Stimulated activated CD8-positive, alpha-beta memory T cell treated with anti-CD3 and anti-CD28 coated beads, Interleukin-15, amount 100 ng/mL, for 24 hours (primary cell): ENCODE measurements at places on chromosomes 4 and X.

DNA sequence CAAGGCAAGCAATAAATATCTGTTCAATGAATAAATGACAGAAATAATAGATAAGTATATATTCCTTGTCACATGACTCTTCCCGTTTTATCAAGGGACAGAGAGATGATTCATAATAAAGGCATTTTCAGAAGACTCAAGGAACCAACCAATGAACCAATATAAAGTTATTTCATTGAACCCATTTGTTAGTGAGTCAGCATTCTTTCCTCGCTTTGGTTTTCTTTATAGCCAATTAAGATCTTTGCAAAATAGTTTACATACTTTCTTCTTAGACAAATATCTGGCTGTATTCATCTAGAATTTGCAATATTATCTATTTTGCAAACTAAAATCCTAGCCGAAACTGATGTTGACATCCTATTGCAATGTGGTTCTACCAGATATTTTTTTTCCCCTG lies 269.4 kb downstream of the IL15 start:
- DNase-seq: no peak

DNA sequence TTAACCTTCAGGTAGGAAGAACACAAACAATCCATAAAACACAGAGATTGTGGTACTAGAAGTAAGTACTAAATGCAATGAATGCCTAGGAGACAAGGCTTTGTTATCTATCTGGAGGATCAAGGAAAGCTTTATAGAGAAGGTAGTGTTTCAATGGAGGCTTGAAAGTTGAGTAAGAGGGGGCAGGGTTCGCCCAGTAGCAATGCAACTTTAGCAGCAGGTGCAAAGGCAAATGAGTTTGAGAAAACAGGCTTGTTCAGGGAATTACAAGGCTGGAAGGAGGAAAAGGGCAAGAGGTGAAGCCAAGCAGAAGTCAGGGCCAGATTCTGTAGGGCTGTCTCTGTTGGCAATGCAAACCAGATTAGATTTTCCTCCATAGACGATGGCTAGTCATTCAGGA lies 35.5 kb upstream of the AMELX start:
- DNase-seq: no peak

GRCh38 chr4:173367285-173367684 lies 3.5 kb upstream of the SAP30 start:
- DNase-seq: no peak

DNA sequence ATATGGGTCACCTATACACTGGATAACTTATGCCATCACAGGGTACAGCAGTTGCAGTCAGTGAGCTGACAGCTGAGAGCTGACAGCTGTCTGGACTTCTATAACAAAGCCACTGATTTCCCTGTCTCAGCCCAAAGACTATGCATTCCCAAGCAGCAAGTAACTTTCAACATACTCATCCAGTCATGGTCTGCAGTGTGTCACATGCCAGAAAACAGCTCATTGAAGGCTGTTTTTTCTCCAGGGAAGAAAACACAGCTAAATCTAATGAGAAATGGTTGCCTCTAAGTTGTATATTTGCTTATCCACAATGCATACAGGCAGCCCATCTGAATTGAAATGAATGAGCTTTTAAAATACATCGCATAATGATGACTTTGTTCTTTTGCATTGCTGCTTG lies 6.3 kb downstream of the KIAA1210 start:
- no peak for DNase-seq

GRCh38 chr4:2255501-2256155 lies 6.3 kb downstream of the MXD4 start:
- no peak for DNase-seq

DNA sequence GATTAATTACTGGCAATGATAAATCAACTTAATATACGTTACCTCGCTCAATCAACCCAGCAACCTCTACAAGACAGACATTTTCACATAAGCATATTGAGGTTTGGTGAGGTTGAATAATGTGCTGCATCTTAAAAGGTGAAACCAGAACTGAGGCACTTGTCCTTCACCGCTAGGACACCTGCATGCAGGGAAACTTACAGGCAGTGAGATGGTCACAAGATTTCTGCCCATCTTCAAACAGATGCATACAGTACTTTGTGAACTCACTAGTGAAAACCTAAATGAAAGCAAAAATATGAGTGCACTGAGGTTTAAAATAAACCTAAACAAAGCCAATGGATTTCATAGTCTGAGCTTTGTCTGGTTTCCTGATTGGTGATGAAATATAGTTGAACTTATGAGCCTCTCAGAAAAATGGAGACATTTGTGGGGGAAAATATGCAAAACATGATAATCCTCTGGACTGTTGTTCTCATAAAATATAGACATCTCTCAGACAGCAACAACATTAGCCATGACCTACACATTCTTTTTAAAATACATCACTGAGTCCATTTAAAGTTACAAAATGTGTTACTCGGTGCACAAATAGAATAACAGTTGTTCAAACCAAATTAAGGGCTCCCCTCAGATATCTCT lies 20.9 kb upstream of the PRSS12 start:
- DNase-seq: no peak

- DNase-seq: no peak
These were observed 11.6 kb downstream of the RBMX2 start for GRCh38 chrX:130413415-130413814.

GRCh38 chr4:185874516-185875230 lies 62.7 kb upstream of the SORBS2 start:
- DNase-seq: no peak

DNA sequence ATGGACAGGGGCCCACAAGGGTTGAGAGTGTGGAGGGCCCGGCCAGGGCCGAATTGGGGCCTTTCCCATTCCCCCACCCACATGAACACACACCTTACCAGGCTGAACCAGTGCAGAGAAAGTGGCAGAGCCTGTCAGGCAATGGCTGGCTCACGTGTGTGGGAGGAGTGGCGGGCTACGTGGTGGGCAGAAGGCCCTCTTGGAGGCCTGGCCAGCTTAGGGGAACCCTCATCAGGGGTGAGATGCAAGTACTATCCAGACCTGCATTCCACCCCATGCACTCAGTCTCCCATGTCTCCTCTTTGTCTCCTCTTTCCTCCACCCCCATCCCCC lies 965 bp downstream of the TCEAL4 start:
- DNase-seq: no peak

- DNase-seq: no peak
These were observed at the start of gene SLC9B2 for GRCh38 chr4:103076747-103077347. SLC9B2 (minus strand) TSS chr4:103076761; CDS start chr4:103067550, 9,211 bp downstream.

DNA sequence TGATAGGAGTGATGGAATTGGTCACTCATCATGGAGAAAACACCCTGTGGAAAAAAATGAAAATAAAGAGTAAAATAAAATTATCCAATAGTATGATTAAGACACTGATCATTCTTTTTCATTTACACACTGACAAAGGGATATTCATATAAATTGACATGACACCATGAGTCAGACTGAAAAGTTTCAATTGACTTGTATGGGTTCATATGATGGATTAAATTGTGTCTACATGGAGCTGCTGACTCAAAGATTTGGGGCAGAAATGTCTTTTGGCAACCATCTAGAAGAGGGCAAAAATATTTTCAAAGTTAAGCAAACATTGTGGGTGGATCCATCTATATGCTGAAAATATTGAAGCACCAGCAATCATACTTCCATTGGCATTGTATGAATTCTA lies 153.4 kb upstream of the PPP3CA start:
- no peak for DNase-seq
